SJSA1 (cell line): ENCODE measurements at places on chromosomes 4 and X.

DNA sequence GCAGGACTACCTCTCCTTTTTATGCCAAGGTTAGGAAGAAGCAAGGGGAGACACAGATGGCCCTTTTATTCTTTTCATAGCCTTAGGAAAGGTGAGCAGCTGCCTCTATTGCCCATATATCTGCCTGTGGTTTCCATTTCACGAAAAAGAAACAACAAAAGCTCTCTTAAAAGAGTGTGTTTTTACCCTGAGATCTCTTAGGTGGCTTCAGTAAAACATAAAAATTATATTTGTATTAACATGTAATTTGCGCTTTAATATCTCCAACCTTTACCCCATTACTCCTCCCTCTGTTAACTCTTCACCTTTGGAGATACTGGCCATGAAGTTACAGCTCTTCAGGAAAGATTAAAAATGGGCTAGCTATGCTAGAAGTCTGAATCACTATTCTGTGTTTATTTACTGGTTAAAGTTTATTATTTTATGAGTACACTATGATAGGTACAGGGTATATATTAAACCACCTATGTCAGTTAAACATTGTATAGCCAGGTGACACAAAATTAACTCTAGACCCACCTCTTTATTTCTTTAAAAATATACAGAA lies 15.0 kb upstream of the SULT1B1 start:
- DNase-seq: no peak

- no peak for DNase-seq
Observed at GRCh38 chrX:17161991-17162390, 213.0 kb upstream of the NHS start.

- DNase-seq: no peak
Observed at GRCh38 chr4:57093845-57094831, 16.0 kb downstream of the IGFBP7 start.

- no peak for DNase-seq
Observed at GRCh38 chr4:27081675-27082586, 221.3 kb downstream of the STIM2 start.

DNA sequence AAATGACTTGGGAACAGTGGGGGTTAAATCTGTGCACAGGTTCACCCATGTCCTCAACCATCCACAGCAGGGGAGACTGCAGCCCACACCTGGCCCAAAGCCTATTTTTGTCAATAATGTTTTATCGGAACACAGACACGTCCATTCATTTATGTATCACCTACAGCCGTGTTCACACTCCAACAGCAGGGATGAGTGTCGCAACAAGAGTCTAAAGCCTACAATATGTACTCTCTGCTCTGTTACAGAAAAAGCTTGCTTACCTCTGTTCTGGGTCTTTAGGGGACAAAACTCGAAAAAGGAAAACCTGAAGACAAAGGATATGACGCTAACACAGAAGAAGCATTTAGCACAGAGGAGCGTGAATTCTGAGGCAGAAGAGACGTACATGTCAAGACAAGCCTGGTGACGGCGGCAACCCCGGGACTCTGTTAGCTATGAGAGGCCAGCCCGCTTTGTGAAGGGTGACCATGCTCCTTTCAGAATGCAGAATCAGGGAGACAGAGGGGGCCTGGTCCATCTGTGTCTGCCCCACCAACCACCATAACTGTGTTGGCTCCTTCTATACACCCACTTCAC lies 45.5 kb downstream of the AFAP1 start:
- no peak for DNase-seq

- no peak for DNase-seq
Observed at GRCh38 chr4:6017030-6017429, 1.2 kb downstream of the C4orf50 start.

- peak; percentile 96 for DNase-seq
Observed at GRCh38 chrX:154409222-154409871, at the start of gene DNASE1L1. DNASE1L1 (minus strand) TSS chrX:154409254; CDS start chrX:154405568, 3,686 bp downstream.

DNA sequence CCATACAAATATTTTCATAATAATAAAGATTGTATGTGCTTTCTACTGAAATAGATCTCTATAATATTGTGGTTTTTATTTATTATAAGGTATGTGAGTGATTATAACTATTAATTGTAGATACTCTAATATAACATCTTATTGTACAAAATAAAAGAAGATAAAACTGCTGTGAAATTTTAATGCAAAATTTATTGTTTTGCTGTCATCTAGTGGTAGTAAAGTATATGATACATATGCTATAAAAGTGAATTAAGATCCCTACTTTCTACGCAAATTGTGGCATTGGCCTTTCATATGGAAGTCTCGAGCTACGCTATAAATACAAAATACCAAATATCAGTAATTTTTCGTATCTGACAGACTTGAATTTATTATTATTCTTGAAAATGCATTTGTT lies 19.3 kb downstream of the YIPF7 start:
- DNase-seq: no peak

DNA sequence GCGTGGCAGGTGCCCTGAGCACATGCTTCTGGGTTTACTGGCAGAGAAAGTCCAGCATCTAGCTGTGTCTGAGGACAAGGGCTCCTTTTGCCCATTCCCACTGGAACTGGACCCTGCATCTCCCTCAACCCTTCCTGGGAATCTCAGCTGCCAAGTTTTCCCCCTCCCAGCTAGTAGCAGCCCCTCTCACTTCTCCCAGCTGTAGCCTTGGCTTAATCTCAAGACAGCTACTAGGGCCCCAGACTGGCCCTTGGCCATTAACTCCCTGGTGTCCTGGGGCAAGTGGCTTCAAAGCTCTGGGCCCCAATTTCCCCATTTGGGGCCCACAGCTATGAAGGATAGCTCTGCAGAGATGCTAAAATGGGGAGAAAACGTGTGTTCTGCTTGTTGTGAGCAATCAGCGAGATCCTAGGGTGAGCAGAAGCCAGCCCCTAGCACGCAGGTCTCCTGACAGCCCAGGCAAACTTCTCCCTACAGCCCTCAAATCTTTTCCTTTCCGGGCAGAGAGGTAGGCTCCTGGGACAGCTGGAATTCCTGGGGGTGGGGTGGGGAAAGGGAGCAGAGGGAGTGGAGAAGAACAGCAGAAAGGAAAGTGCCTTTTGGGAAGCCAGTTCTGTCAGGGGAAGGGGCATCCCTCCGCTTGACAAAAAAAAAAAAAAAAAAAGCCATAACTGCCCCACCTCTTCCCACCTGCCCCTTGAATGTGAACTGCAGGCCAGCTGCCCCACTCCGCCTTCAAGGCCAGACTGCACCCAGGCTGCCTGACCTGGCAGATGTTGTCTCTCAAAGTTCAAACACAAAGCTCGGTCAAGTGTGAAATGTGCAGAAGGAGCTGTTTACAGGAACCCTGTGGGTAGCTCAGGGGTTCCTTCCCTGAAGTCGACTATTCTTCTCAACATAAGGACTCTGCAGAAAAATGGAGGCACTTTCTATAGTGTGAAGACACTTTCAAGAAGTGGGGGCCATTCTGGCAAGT lies 16.6 kb downstream of the FGD1 start:
- DNase-seq: no peak

- no peak for DNase-seq
Observed at GRCh38 chr4:38994135-38994534, 38.1 kb downstream of the TMEM156 start.

- DNase-seq: no peak
Observed at GRCh38 chrX:66030505-66031317, 9.2 kb downstream of the VSIG4 start.

GRCh38 chrX:47585273-47585672 lies 3.0 kb downstream of the TIMP1 start:
- DNase-seq: no peak

DNA sequence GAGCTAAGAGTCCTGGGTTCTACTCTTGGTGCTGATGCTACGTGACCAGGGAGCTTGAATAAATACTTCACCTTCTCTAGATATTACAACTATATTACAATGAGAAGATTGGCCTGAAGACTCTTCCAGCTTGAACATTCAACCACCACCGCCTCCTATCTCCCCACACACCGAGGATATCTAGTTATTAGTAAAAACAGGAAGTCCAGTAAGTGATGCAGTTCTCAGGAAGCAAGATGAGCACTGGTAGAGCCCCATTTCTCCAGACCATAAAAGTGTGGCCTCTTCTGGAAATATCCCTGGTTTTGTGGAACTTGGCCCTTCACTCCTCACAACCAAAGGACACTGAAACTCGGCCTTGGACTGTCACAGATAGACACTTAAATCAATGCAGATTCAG lies 18.5 kb downstream of the PJA1 start:
- DNase-seq: no peak

DNA sequence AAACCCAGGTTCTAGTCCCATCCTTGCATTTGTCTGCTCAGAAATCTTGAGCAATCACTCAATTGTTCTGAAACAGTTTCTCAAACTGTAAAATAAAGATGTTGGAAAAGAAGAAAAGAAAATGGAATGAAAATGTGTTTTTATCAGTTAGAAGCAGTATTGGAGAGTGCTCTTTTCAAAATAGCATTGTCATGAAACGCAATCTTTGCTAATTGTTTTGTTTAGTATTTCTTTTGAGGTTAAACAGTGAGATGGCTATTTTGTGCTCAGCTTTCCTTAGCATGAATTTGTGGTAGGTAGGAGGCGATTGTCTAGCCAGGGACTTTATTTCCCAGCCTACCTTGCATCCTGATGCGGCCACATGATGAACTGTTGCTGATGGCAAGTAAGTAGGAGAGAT lies 10.6 kb upstream of the HPF1 start:
- DNase-seq: no peak

DNA sequence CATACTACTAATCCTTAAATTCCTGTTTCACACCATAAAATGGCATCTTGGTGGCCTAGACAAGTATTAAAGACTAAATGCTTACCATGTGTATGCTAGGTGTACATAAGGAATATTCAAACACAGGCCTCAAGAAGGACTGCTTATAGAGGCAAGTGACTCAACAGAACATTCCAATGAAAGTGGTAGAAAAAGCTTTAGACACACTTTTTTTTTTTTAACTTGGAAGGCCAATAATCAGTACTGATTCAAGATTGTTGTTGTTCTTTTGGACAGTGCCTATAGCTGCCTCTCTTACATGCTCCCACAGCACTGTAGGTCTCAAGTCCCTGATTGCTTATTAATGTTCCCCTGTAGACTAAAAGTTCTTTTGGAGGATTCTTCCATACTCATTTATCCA lies 77.6 kb downstream of the FBXL5 start:
- DNase-seq: no peak

DNA sequence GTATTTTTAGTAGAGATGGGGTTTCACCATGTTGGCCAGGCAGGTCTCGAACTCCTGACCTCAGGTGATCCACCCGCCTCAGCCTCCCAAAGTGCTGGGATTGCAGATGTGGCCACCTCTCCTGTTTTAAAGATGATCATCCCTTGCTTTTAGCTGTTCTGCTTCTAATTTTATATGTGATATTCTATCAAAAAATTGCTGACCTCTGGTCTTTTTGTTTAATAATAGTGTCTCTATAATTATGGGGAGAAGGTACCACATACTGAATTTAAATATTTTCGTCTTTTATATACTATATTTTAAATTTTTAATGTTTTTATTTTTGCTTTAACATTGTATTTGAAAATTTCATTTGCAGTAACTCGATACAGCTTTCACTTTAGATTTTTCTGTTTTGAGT lies 15.6 kb downstream of the USP9X start:
- DNase-seq: no peak

GRCh38 chrX:22320236-22320873 lies 47.6 kb downstream of the CBLL2 start:
- no peak for DNase-seq

DNA sequence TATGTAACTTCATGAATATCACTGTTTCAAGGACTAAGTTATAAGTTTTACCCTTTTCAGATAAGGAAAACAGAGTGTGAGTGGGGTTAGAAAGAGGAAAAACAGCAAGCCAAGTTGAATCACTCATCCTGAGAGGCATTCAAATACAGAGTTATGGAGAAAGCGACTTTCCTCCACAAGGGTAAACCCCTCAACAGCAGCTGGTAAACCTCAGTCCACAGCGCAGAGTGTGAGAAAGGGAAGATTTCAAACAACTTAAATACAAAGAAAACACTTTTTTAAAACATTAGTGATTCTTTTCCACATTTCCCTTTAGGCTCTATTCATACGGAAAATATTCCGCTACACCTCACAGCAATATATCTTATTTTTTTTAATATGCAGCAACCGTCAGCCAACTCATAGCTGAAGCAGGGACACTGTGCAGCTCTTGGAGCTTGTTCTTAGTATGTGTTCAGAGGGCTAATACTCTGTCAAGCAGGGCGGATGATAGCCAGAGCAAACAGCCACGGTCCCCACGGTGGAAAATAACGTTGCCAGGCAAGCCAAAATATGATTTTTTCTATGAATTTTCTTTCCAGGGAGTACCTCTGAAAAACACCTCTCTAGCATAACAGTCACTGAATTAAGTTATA lies 488.9 kb upstream of the FAT1 start:
- DNase-seq: no peak

DNA sequence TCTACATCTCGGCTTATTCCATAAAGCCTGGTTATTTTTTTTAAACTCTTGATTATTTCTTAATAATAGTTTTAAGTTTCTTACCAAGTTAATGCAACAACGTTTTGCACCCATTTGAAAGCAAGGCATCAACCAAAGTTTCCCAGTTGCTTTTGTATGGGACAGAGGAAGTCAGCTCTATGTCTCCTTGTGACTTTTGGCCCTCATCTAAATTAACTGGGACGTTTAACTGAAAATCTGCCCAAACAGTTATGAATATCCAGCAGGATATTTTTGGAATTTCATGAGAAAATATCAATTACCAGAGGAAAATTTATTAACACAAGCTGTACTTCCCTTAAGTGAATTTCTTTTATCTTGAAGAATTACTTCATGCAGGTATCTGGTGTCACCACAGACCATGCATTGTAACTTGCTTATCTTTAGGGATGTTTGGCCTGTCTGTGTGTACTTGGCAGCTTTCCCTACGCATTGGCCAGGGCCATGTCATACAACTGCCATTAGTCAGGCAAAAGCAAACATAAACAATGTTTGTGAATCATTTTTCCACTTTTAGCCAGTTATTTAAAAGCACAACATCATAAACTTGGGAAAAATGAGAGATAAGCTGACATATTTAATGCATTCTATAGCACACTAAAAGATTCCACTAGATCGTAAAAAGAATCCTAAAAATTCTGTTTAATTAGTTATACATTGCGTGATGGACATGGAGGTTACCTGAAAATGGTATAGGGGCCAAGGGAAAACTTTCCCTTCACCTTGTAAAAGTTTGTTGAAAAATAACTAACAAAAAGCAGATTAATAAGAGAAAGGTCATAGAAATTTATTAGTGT lies 101.4 kb upstream of the PDE5A start:
- DNase-seq: peak; percentile 92

GRCh38 chr4:17523662-17524061 lies 8.7 kb downstream of the CLRN2 start:
- no peak for DNase-seq

DNA sequence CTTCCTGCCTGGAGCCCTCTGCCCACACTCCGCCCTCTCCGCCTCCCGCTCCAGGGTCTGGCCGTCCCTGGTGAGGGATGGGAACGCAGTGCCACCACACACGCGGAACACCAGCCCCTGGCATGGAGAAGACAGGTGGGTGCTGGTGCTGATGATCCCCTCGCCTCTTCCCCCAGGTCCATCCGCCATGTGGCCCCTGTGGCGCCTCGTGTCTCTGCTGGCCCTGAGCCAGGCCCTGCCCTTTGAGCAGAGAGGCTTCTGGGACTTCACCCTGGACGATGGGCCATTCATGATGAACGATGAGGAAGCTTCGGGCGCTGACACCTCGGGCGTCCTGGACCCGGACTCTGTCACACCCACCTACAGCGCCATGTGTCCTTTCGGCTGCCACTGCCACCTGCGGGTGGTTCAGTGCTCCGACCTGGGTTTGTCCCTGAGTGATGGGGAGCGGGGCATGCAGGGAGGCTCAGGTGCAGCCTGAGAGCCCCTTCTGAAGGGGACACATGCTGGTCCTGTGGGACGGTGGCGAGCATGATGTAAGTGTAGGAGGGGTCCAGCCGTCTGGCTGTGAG lies 9.8 kb downstream of the BGN start:
- no peak for DNase-seq

GRCh38 chrX:82541822-82542221 lies 966.3 kb upstream of the POU3F4 start:
- DNase-seq: no peak
